ENCODE measurements at places on chromosomes 2 and 18.
A peak's percentile ranks its signal among the peaks of the same experiment; 100 is the strongest.

DNA sequence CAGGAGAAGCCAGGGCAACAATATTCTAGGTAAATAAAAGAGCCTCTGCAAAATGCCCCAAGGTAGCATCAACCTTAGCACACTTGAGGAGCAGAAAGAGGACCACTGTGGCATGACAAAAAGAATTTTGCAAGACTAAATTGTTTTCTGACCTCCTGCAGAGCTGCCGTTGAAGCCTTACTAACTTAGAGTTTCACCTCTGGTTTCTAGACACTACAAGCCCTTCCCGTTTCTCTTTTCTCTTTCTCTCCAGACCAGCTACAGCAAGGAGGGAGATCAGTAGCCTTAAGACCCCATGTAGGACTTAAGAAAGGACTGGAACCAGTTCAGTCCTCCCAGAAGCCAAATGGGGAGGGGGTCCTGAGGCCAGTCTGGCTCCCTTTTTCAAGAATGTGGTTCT, 73.3 kb upstream of the SP3 start:
- no peak for DNase-seq

DNA sequence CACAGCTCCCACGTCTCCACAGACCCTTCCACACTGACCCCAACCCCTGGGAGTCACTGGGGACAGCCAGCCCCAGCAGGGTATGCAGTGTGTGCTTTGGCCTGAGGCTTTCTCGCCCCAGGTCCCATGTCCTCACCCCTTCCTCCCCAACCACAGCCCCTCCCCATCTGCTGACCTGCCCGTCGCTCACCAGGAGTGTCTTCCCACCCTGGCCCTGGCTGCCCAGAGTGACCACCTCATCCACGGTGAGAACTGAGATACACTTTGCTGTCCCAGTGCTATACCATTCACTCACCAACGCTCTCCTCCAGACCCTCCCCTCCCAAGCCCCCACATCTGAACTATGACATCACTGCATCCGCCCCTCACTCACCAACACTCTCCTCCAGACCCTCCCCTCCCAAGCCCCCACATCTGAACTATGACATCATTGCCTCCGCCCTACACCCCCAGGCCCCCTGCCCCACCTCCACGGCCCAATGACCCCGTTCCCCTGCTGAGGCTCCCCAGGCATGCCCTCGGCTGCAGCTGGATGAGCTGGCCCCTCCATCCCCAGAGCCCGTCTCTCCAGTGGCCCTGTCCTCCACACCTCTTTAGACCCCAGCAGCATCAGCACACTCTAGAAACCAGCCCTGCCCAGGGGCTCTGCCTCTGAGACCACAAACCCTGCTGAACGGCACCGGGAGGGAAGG, 55.2 kb downstream of the ANKMY1 start:
- no peak for DNase-seq

- no peak for DNase-seq
Observed at GRCh38 chr2:28423856-28424605, 31.4 kb downstream of the FOSL2 start.

DNA sequence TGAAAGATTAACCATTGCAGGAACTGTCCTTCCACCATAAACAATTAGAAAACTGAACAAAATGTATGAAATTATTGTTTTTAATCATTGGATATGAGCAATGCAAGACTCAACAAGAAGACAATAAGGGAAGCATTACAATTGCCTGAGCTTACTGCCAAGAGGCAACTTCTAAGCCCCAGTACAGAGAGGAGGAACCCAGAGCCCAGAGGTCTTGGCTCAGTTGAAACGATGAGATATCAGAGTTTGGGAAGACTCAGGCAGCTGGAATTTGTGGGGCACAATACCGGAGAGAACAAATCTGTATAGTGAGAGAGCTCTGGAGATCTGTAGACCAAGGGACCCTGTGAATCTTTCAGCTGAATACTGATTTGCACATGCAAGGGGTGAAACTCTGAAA, 80.6 kb upstream of the ZFP36L2 start:
- no peak for DNase-seq

DNA sequence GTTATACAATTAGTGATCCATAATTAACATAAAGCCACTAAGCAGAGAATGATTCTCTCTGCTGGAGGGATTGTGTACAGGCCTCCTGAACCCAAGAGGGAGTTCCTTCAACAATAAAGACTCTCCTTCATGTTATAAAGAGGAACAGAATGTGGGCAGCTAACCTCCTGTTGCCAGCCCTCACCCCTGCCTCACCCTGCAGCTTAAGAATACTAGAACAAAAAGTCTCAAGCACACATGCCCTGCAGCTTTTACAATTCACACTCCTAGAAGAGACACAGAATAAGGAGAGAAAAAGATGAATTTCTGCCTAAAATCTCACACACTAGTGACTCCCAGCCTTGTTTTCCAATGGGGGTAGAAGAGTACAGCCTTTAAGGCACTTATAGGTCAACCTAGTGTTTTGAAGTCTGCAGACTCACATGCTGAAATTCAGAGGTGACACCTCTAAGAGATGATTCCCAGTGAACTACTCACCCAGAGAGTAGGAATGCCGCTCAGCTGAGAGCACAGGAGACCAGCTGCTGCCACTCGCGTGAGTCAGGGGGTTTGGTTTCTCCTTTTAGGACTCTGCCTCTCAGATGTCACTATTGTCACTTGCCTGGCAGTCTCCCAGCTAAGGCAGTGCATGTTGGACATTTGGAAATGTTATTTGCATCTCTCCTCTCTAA, 32.5 kb upstream of the IL1RL1 start:
- no peak for DNase-seq

GRCh38 chr18:45639408-45639807, 24.1 kb downstream of the SLC14A2 start:
- no peak for DNase-seq

GRCh38 chr2:209943776-209944175, 58.7 kb upstream of the RPE start:
- DNase-seq: no peak

DNA sequence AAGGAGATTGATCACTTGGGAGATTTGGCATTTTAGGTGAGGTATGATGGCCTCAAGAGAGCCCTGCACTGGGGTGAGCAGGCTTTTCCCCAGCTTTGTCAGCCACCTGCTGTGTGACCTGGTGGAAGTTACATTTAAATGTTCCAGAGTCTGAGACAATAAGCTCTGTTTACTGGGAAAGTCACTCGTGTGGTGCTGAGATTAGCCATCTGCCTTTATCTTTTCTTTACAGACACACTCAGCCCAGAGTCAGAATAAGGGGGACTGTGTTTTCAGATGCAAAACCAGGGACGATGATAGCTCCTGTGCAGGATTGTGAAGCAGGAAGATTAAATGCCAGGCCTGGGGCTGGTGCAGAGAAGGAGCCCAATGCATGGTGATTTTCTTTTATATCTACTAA, 47.9 kb downstream of the SH3RF3 start:
- DNase-seq: no peak

DNA sequence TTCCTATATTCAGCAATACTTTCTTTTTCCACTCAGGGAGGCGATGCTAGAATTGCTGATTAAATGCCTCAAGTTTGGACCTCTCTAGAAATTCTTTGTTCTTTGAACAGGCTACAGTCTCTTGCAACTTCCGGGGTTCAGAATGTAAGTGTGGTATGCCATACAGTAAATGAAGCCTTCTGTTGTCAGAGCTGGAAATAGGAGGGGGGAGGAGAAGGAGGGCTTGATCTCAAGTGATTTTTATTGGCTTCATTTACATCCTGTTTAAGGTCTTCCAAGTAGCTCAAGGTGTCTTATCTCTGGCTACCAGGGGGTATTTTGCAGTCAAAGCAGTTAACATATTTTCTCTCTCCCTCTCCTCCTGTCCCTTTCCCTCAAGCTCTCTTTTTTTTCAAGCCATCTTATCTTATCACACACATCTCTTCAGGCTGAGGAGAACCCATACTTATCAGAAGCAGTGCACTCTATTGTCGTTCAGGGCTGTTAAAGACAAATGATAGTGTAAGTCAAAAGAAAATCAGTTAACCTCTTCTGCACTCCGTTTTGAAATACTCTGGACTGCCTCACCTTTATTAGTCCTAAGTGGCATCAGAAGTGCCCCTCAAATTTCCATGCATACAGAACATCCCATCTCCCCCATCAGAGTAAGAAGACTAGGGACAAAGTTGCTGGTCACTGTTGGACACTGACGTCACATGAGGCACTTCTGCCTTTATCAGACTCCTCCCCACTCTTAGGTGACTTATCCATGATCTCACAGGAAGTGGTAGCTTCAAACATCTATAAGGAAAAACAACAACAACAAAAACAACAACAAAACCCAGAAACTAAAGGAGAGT, 112.2 kb downstream of the ZNF521 start:
- DNase-seq: no peak

DNA sequence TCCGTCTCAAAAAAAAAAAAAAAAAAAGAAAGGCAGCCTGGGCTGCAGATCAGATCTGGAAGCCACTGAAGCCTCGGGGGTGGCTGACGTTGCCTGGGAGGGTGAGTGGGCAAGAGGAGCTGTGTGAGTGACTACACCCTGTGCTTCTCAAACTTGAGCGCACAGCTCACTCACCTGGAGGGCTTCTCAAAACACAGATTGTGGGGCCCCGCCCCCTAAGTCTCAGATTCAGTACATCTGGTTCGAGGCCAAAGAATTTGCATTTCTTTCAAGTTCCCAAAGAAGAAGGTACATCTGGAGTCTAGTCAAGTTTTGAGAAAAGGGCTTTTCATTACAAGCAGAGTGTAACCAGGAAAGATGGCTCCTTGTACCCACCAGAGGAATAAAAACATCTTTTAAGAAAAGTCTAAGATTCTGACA, 97.7 kb upstream of the CAB39 start:
- DNase-seq: peak; percentile 70

- peak; percentile 50 for DNase-seq
Observed at GRCh38 chr2:37156071-37156856, 516 bp downstream of the EIF2AK2 start.

- DNase-seq: no peak
Observed at GRCh38 chr2:161219211-161219610, 59.0 kb downstream of the TANK start.

DNA sequence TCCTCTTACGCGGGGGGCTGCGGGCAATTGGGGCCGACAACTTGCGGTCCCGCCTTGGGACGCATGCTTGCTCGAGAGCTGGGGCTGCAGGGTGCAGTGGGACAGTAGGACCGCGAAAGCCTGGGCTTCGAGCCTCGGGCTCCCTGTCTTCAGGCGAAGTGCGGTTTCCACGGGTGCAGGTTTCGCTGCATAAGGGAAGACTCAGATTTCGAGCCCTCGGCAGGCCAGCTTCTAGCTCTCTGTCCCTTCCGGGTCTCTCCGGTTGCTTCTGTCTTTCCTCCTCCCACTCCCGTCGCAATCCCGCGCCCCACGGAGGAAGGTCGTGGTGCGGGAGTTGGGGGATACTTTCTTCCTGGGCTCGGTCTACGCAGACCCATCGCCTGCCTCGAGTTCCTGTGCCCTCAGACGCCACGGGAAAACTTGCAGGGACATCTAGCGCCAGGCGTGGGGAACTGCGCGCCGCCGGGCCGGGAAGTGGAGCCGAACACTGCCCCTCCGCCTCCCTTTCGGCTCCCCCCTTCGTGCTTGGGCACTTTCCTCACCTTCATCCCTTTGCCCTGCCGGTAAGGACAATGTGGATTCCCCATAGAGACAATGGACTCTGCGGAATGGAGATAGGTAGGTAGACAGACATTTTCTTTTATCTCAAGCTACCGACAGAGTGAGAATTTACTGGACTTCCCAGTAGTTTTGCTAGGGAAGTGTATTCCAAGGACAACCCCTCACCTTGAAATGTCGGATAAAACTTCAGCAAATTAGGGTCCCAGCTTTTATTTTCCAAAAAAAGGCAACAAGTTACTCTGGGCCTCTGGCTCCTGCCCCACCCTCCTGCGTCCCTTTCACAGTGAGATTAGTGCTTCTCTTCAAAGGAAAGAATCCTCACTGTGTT, 4.2 kb upstream of the HOXD13 start:
- DNase-seq: peak; percentile 72

- no peak for DNase-seq
Observed at GRCh38 chr2:240498958-240499260, 58.9 kb downstream of the ANKMY1 start.

DNA sequence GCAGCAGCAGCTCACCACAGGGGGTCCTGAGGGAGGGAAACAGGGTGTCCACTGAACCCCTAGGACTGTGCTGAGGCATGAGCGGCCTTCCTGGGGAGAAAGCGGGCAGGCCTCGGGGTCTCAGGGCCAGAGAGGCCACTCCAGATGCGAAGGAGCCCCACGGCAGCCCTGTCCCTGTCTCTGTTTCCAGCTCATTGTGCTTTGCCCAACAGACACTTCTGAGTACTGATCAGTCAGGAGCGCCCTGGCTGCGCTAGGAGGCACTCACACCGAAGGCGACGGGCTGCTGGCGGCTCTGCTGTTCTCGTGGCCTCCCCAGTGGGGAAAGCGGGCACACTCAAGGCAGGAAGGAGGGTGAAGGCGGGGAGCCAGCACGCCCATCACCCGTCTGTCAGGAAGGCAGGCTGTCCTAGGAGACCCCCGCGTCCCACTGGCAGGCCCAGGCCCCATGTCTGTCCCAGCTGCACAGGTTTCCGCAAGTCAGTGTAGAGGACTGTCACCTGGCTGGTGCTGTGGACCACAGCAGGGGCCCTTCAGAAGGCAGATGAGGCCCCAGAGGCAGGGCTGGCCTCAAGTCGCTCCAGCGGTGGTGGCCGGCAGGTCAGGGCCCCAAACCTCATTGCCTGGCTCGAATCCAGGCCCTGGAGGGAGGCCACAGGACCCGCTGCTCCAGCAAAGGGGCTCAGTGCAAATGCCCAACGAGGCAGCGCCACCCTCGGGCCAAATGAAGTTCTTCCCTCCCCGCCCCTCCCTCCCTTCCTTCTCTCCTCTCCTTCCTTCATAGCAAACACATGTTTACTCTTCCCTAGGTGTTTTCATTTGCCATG, 6.8 kb downstream of the ESPNL start:
- no peak for DNase-seq

DNA sequence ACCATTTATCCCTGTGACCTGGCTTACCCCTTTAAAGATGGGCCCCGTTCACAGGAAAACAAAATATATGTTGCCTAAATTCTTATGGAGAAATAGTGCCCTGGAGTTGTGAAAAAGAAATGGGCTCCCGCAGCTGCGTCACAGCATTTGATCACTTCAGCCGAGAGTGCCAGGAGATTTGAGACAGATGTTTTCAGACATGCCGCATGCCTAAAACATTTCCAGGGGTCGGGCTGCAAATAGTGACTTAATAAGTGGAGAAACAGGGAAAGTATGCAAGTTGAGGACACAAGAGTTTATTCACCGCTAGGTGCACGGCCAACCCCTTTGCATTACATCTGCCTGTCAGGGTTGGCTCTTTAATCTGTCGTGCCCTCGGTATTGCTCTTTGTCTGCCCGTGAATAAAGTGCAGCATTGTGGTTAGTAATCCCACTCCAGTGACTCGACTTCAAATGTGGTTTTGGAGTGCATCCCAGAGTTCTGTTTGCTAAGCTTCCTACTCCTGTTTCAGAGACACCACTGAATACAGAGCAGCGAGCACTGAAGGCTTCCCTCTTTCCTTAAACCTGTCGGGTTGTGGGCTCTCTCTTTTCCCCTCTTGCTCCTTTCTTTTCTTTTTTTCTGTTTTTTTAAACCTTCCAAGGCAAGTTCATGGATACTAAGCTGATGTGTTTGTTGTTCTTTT, 187.5 kb downstream of the LTBP1 start:
- no peak for DNase-seq
